ENCODE measurements at places on chromosomes 16 and 17.

- no peak for DNase-seq
Observed at GRCh38 chr17:57464191-57464864, 208.0 kb downstream of the MSI2 start.

- DNase-seq: no peak
Observed at GRCh38 chr17:80222376-80223141, 2.3 kb downstream of the SLC26A11 start.

- DNase-seq: no peak
Observed at GRCh38 chr17:49489348-49489747, 5.7 kb upstream of the NGFR start.

DNA sequence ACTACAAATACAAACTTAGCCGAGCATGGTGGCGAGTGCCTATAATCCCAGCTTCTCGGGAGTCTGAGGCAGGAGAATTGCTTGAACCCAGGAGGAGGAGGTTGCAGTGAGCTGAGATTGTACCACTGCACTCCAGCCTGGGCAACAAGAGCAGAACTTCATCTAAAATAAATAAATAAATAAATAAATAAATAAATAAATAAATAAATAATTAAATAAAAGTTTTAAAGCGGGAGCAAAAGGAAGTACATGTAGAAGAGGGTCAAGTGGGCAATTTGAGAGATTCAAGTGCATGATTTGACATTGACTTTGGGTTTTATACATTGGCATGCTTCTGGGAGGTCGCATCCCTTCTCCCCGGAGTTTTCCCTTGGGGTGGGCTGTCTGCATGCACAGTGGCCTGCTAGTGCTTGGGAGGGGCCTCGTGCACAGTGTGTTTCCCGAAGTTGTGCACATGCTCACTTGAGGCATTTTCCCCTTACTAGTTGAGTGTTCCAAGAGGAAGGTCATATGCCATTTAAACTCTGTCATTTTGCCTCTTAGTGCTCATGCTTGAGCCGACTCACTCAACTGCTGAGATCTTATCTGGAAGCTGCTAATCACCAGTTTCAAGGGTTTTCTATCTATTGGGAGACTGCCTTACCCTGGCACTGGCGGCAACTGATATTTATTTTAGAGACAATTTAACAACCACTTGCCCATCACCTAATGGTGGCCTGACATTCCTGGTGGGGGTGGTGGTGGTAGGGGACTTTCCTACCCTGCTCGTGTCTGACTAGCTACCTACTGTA lies 193.2 kb upstream of the MPHOSPH6 start:
- no peak for DNase-seq

- DNase-seq: no peak
Observed at GRCh38 chr17:69406941-69407340, 7.6 kb upstream of the MAP2K6 start.

DNA sequence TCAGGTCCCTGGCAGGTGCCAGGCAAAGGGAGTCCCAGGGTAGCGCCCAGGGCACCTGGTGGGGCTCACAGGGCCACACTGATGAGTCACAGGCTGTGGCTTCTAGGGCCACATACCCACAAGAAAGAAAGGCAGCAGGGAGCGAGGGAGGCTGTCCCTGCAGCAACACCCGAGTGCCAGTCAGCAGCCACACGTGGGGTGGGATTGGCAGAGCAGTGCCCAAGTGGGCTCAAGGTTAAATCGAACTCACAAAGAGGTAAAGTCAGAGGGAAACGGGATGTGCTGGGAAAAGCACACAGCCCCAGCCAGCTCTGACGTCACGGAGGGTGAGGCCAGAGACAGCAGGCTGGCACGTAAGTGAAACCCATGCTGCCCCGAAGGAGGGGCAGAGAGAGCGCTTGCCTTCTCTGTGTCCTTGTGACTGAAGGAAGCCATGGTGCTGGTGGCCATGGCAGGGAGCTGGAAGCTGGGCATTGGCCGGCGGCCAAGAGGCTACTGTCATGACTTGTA lies 33.8 kb downstream of the FA2H start:
- DNase-seq: no peak

- DNase-seq: no peak
Observed at GRCh38 chr17:82305727-82306300, 11.6 kb downstream of the CD7 start.

GRCh38 chr16:49854796-49855203 lies 1.1 kb downstream of the ZNF423 start:
- DNase-seq: no peak

GRCh38 chr16:14957576-14958322 lies 17.1 kb upstream of the PDXDC1 start:
- DNase-seq: no peak

DNA sequence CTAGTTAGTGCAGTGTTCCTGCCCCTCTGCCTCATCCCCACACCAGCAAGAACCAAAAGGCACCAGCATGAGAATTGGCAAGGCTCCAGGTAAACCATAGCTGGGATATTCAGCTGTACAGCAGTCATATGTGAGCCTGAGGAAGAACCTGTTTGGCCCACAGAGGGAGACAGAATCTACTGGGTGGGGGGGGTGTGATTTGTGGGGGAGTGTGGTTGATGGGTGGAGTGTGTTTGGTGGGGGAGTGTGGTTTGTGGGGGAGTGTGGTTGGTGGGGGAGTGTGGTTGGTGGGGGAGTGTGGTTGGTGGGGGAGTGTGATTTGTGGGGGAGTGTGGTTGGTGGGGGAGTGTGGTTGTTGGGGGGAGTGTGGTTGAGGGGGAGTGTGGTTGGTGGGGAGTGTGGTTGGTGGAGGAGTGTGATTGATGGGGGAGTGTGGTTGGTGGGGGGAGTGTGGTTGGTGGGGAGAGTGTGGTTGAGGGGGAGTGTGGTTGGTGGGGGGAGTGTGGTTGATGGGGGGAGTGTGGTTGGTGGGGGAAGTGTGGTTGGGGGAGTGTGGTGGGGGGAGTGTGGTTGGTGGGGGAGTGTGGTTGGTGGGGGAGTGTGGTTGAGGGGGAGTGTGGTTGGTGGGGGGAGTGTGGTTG lies 19.5 kb downstream of the MINK1 start:
- no peak for DNase-seq

DNA sequence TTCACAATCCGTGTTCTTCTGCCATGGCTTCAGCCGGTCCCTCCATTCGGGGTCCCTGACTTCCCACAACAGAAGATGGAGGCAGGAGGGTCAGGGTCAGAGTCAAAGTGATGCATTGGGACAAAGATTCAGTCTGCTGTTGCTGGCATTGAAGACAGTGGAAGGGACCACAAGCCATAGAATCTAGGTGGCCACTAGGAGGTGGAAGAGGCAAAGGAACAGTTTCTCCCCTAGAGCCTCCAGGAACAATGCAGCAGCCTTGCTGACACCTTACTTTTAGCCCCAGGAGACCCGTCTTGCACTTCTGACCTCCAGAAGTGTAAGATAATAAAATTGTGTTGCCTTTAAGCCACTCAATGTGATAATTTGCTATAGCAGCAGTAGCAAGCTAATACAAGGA lies 55.9 kb downstream of the MFSD11 start:
- no peak for DNase-seq

GRCh38 chr16:15829460-15829859 lies 27.4 kb downstream of the MYH11 start:
- no peak for DNase-seq

GRCh38 chr16:49085686-49086085 lies 196.0 kb downstream of the CBLN1 start:
- no peak for DNase-seq

DNA sequence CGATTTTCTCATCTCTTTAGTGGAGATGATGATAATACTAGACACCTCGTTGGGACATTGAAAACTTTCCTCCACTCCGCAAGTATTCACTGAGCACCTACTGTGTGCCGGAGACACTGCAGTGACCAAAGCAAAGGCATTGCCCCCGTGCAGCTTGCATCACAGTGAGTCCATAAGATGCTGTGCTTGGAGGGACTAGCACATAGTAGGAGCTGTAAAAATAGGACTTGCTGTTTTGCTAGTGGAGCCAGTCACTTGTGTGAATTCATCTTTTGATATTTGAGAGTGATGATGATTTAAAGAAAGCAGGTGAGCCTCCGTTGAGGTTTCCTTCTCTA lies 5.3 kb upstream of the MAP2K3 start:
- no peak for DNase-seq

DNA sequence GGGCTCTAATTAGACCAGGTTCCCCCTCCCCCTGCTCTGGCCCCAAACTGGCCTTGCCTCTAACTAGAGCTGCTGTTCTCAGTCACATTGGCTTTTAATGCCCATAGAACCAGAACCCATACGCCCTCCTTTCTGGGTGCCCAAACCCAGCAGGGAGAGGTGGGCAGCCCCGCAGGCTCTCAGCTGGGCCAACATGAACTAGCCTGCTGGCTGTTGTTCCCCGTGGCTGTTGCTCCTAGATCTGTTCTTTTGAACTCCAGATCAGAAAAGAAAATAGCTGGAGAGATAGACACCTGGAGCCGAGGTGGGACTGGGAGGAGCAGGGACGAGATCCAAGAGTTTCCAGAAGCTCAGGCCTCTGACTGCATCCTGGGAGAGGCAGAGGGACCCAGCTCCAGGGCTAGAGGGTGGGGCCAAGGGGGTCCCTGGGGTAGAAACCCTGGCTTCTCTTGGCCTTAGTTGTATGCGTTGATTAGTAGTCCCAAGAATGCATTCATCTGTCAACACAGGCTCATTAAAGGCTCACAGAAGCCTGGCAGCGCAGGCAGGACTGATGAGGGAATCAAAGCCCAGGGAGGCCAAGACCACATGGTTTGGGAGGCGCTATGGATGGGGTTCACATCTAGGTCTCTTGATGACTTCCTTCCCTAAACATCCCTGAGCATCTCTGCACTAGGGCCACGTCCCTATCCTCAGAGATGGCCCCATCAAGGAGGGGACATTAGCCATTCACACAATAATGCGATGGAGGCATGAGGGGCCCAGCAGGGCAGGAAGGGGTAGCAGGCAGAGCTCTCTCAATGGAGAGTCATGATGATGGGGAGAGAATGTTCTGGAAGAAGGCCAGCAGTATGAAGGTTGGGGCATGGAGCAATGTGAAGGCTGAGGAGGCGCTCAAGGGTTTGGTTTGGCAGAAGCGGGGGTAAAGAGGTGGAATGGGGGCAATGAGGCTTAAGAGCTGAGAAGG lies 1.3 kb upstream of the CPSF4L start:
- no peak for DNase-seq

DNA sequence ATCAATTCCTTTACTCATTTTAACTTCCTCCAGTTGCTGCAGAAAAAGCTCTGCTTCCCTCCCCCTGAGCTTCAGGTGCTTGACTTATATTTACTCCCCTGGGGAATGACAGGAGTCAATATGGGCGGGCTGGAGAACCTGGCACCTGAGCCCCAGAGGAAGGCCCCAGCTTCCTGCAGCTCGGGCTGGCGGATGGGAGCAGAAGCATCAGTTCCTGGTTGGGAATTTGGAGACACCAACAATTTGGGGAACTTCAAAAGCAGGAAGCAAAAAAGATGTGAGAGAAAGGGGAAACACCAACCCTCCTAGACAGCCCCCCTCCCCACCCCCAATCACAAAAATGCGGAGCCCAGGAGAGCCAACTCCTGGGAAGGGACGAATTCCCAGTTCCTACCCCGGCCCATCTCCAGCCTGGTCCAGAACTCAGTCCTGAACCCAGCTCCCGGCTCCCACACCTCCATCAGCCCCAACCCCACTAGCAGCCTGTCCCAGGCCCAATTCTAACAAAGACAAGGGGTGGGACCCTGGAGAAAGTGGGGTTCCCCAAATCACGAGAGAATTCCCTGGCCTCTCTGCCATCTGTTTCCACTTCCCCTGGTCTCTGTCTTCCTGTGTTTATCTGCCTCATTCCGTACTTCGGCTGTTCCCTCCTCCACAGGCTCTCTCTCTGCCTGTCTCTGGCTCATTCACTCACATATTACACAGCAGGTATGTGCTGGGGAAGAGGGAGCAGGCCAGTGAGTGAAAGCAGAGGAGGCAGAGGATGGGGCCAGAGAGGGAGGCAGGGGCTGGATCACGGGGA lies 16.2 kb upstream of the ASGR2 start:
- no peak for DNase-seq

DNA sequence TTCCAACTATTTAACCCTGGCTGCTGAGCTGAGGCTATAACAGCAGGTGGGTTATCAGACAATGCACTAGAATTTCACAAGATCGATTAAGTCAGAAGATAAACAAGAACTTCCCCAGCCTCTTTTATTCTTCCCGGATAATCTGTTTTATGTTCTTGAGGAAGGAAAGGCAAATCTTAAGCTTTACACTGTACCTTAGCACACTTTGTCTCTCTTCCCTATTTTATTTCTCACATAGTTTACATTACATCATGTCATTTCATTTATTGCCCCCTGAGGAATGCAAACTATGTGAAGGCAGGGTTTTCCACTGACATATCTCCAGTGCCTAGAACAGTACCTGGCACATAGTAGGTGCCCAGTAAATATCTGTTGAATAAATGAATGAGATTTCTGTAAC lies 139.6 kb downstream of the SKAP1 start:
- DNase-seq: no peak

GRCh38 chr16:17986991-17987390 lies 349.5 kb downstream of the NPIPA8 start:
- no peak for DNase-seq

DNA sequence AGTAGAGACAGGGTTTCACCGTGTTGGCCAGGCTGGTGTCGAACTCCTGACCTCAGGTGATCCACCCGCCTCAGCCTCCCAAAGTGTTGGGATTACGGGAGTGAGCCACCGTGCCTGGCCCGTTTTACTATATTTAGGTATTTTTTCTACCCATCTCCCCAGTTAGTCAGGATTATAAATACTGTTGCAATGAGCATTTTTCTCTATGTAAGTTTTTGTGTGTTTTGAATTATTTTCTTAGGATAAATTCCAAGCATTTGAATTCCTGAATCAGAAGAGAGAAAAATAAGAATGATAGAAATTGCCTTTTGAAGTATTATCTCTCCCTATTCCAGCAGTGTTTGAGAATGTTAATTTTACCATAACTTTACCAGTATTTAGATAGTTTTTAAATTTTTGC lies 36.6 kb downstream of the KIAA0513 start:
- DNase-seq: no peak

DNA sequence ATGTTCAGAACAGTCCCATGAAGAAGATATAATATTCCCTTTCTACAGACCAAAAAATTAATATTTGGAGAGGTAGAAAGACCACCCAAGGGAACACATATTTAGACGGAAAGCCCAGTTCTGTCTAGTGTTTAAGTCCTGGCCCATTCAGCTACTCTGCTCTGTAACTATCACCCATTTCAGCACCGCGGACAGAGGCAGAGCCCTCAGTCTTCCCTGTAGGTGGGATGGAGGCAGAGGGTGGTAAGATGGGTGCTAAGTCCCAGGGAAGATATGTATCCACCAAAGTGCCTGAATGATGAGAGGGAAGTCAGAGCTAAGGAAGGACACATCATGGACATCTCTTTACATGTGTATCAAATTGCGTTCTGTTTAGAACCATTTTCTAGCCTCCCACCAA lies 27.8 kb upstream of the C16orf78 start:
- no peak for DNase-seq

DNA sequence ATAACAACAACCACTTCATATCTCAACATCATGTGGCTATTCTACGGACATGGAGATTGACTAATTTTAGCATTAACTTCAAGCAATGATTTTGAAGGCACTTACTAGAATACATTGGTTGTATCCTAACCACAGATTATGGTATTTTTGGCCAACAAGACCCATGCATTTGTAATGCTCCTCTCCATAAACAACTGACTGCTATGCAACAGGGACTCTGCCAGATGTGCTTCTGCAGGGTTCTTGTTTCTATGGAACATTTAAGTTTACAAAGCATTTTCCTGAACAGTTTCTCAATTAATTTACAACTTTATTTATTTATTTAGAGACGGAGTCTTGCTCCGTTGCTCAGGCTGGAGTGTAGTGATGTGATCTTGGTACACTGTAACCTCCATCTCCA lies 178.0 kb downstream of the PARN start:
- no peak for DNase-seq

Measured in stimulated activated naive CD4-positive, alpha-beta T cell treated with Interleukin-2 at 50 U/mL for 16 hours (primary cell).